CD4-positive, alpha-beta T cell treated with Interleukin-4 for 4 hours (primary cell): ENCODE measurements at places on chromosomes 11 and 22.

DNA sequence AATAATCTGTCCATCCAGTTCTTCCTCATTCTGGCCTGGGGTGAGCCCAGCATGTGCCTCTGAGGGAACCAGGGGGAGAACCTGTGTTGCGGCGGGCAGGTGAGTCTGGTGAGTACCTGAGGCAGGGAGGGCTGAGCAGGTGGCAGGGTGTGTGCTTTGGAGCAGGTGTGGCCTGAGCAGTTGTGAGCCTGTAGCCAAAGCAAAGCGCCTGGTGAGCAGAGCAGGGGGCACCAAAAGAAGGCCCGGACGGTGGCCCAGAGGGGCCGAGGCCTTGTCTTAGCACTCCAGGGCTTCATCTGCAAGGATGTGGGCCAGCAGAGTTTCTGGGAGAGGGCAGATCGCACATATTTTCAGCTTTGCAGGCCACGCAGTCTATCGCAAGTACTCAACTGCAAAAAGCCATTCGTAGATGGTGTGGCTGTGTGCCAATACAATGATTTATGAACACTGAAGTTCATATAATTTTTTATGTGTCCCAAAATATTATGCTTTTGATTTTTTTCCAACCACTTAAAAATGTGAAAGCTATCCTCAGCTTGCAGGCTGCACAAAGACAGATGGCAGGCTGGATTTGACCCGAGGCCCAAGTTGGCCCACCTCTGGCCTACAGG lies 8.7 kb downstream of the GLB1L2 start:
- DNase-seq = no peak

DNA sequence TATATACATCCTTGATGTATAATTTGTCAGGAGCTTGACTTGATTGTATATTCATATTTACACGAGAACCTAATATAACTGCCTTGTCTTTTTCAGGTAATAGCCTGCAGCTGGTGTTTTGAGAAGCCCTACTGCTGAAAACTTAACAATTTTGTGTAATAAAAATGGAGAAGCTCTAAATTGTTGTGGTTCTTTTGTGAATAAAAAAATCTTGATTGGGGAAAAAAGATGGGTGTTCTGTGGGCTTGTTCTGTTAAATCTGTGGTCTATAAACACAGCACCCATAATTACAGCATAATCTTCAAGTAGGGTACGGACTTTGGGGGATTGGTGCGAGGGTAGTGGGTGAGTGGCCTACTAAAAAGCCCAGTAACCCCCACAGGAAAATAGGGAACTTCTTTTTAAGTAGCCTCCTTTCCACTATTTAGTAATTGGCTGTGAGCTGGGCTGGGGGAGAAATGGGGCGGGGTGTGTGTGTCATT lies 7.5 kb downstream of the MALAT1 start:
- no peak for DNase-seq

DNA sequence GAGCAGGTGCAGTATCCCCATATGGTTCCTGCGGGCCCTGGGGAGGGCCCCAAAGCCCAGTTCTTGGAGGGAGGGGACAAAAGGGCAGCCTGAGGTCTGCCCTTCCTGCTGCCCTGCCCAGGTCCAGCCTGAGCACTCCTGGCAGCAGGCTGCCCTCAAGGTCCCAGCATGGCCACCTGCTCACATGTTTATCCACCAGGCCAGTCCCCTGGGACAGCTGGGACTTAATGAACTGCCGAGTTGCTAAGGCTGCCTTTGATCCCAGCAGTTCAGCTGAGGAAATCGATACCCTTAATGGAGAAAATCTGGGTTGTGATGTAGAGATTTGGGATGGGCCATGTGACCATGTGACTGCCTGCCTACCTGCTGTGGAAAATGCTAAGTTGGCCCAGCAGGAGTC lies 146.2 kb downstream of the TRIM29 start:
- no peak for DNase-seq

GRCh38 chr22:22452211-22452610 lies 56.3 kb downstream of the ZNF280B start:
- DNase-seq = no peak

DNA sequence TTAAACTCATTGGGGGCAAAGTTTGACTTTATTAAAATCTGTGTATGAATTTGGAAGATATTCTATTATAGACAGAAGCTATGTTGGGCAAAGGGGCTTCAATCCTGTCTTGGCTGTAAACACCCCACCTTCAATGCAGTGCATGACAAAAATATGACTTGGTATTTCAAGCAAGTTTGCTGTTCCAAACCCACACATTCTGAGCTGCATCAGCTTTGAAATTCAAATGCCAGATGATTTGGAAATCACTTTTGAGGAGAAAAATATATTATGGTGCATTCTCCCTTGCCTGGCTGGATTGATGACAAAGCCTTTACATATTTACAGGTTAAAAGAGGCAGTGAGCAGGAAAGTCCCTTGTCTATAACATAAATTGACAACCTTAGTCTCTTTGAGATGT lies 760.0 kb downstream of the NELL1 start:
- DNase-seq = no peak

DNA sequence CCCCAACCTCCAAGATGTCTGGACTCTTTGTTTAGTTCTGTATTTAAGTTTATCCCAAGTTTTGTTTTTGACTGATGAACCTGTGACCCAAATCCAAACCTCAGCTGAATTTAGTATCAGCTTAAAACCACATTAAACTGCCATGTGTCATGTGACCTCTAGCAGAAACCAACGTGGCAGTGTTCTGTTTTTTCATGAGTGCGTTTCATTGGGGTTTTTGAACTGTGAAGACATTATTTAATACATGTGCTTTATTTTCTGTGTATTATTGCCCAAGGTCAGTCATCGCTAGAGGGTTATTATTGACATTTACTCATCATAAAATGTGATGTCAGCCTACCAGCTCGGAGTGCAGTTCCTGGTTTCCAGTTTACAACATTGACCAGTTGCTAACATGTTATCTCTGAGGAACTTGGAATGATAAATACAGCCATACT lies 1.8 kb downstream of the TLCD5 start:
- no peak for DNase-seq

GRCh38 chr11:27563641-27564040 lies 57.1 kb upstream of the LIN7C start:
- DNase-seq = no peak

- no peak for DNase-seq
These were observed 16.2 kb downstream of the POU2F3 start for GRCh38 chr11:120256178-120256577.

GRCh38 chr11:44557464-44557863 lies 8.0 kb upstream of the CD82 start:
- no peak for DNase-seq

- no peak for DNase-seq
These were observed 8.2 kb downstream of the ARVCF start for GRCh38 chr22:20008221-20008995.

DNA sequence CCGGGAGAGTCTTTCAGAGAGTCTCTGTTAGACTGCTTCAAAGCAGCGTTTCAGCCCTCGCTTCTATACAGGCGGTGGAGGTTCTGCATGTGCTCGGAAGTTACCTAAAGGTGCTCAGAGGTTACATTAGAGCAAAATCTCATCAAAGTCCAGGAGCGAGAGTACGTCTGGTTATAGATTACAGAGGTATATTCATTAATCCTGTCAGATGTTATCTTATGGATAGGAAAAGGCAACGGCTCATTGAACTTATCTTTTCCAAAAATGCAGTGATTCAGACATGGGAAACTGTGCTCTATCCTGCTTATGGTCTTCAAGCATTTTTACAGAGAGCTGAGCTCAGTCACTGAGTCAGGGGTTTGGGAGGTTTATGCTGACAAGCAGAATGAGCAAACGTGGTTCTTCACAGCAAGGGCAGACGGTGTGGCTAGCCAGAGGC lies 9.1 kb upstream of the ZBED5 start:
- DNase-seq = no peak
